ENCODE measurements at places on chromosomes 2 and 18.

- DNase-seq, result peak; percentile 89
- H3K27me3 ChIP-seq, result no peaks in the 10 kb centered on the region
- H3K4me1 ChIP-seq, result peaks cover 19% of the 10 kb centered on the region
- peak within 1 kb of the TSS; percentile 96 for H3K4me3 ChIP-seq
These were observed at the start of gene BZW1 for GRCh38 chr2:200811333-200812121. BZW1 (plus strand) TSS chr2:200811910; CDS start chr2:200813218, 1,308 bp downstream.

DNA sequence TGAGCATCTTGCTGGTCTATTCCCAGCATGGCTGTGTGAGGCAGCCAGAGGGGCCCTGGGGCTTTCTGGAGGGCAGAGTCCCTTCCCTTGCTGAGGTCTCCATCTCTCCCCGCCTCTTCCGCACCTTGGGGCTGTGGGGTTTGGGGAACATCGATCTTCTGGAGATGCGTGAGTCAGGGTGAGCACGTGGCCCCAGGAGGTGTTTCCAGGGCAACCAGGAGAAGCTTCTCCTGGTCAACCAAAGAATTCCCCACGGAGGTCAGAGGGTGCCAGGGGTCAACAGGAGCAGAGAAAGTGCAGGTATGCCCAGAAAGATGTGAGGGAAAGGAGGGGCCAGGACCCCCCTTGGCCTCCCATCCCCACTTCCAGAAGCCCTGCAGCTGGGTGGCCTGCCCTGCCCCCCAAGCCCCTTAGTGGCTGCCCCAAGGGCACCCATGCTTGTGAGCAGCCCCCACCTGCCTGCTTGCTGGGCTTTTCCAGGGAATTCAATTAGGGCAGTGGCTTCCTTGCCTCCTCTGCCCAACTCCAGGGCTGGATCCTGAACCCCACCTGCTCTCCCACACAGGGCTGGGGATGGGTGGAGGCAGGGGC is 2.8 kb upstream of the PROM2 start:
- H3K36me3 ChIP-seq, result no peaks in the 10 kb centered on the region
- no peak for DNase-seq
- H3K4me1 ChIP-seq, result no peaks in the 10 kb centered on the region
- H3K27ac ChIP-seq, result no peak overlapping the region
- H3K4me3 ChIP-seq, result no peak overlapping the region

DNA sequence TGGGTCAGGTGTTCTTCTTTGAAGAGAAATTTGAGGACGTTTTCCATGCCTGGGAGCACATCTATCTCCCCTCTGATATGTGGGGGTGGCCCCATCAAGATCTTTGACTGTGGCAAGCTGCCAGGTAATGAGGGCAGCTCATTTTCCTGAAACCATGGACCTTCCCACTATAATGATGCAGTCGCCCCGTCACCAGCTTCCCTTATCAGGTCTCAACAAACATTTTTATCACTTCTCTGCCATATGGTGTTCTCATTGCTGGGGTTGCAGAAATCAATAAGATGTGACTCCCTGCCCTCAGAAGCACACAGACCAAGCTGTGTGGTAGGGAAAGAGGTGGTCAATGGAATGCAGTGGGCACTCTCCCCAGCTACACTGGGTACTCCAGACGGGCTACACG is 48.4 kb upstream of the B3GNT7 start:
- no peak overlapping the region for H3K27ac ChIP-seq
- no peak for DNase-seq
- H3K4me3 ChIP-seq, result no peak overlapping the region
- no peaks in the 10 kb centered on the region for H3K36me3 ChIP-seq

DNA sequence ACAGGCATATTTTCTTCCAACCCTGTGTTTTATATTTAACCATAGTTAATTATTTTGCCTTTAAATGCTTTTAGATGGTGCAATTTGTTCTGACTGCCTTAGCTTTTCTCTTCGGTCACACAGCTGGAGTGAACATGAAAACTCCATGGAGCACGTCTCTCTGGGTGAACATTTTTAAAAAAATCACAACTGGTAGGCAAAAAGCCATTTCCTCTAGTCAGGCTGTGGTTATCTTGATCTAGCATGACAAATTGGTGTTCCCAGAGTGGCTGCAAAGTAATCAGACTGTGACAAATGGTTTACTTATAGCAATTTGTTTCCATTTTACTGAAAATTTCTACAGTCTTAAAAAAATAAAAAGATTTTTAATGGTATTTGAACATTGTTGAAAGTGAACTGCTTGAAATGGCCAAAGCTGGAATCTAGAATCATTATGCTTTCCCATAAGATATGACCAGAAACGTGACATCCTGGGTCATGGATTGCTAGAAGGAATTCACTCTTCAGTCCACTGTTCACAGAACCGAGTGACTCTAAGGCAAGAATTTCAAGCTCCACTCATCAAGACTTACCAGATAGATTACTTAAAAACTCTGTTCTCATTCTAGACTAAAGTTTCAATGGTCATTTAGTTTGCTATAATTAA is 703.6 kb downstream of the CPS1 start:
- no peak overlapping the region for H3K27ac ChIP-seq
- no peaks in the 10 kb centered on the region for H3K4me1 ChIP-seq
- no peak overlapping the region for H3K4me3 ChIP-seq
- H3K27me3 ChIP-seq, result no peaks in the 10 kb centered on the region
- no peak for DNase-seq

DNA sequence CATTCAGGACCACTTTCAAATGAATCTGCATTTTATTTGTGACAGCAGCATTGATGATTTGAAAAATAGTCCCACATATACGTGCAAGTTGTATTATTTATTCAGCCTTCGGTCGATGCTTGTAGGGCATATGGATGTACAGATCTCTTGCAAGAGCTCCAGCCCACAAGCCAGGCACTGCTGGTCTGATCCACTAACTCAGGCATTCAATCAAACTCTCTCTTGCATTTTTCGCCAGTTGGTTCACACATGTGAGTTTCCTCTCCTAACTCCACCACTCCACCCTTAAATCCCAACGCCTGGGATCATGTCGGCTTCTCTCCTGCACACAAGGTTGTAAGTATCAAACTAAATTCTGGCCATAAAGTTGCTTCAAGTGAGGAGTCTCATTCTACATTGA is 318.7 kb downstream of the CYP26B1 start:
- no peaks in the 10 kb centered on the region for H3K27me3 ChIP-seq
- no peak overlapping the region for H3K27ac ChIP-seq
- H3K36me3 ChIP-seq, result no peaks in the 10 kb centered on the region
- peaks cover 27% of the 10 kb centered on the region for H3K4me1 ChIP-seq
- no peak overlapping the region for H3K4me3 ChIP-seq

- no peaks in the 10 kb centered on the region for H3K36me3 ChIP-seq
- no peaks in the 10 kb centered on the region for H3K4me1 ChIP-seq
- no peaks in the 10 kb centered on the region for H3K27me3 ChIP-seq
- no peak overlapping the region for H3K27ac ChIP-seq
These were observed 18.1 kb upstream of the DNAH7 start for GRCh38 chr2:196086517-196087368.

GRCh38 chr2:152084076-152084475 is 14.8 kb downstream of the CACNB4 start:
- no peak overlapping the region for H3K27ac ChIP-seq
- H3K27me3 ChIP-seq, result peaks cover 2% of the 10 kb centered on the region
- no peak for DNase-seq
- no peaks in the 10 kb centered on the region for H3K36me3 ChIP-seq
- H3K4me1 ChIP-seq, result no peaks in the 10 kb centered on the region
- H3K4me3 ChIP-seq, result no peak overlapping the region

DNA sequence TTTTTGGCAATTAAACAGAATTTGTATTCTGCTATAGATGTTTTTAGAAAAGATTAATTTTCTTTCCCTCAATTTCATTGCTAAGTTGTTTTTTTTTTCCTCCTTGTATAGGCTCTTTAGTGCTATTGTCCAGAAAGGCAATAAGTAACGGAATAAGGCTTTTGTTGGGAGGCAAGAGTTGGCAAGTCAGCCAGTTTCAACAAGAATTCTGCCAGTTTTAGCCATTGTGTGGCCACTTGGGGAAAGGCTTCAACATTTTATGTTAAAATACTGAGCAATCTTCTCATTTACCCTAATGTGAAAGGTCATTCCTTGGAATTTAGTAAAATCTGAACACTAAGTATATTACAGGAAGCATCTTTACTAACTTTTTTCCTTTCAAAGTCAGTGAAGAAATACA is 9.6 kb downstream of the CALCRL start:
- H3K27ac ChIP-seq, result no peak overlapping the region
- H3K4me1 ChIP-seq, result peaks cover 4% of the 10 kb centered on the region
- no peaks in the 10 kb centered on the region for H3K36me3 ChIP-seq
- no peak for DNase-seq

DNA sequence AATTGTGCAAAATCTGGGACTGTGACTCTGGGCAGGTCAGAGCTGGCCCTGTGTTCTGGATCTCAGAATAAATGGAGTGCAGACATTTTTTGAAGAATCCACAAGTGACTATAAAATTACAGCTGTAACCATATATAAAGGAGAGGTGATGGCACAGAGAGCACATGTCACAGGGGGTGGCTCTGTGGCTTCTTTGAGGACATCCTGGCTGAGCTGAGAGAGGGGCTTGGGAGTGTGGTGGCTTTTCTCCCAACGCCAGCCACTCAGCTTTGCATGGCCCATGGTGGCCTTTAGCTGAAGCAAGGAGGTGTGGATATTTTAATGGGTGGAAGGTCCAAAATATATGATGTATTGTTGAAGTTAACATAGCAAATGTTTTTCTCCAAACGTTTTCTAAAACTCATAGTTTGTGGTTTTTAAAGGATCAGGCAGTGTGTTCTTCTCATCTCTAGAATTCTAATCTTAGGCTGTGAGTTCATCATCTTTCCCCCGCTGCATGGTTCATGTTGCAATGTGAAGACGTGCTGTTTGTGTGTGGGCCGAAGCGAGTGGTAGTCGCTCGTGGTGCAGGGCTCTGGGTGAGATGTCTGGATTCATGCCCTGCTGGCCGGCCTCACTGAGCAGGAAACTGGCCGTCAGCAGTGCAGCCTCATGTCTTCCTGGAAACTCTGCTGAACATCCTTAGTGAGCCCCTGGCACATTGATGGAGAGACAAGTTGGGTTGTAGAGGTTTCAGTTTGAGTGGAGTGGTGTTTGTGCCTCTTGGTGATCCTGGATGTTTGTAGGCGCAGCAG is 109.9 kb downstream of the ZNF236 start:
- peaks cover 10% of the 10 kb centered on the region for H3K36me3 ChIP-seq
- H3K4me1 ChIP-seq, result no peaks in the 10 kb centered on the region
- no peaks in the 10 kb centered on the region for H3K27me3 ChIP-seq
- H3K4me3 ChIP-seq, result no peak overlapping the region
- H3K27ac ChIP-seq, result no peak overlapping the region
- DNase-seq, result peak; percentile 33

GRCh38 chr2:132542953-132543569 is 126.5 kb downstream of the GPR39 start:
- H3K4me1 ChIP-seq, result no peaks in the 10 kb centered on the region
- no peaks in the 10 kb centered on the region for H3K36me3 ChIP-seq
- no peak for DNase-seq
- H3K4me3 ChIP-seq, result no peak overlapping the region
- H3K27ac ChIP-seq, result no peak overlapping the region
- H3K27me3 ChIP-seq, result no peaks in the 10 kb centered on the region

DNA sequence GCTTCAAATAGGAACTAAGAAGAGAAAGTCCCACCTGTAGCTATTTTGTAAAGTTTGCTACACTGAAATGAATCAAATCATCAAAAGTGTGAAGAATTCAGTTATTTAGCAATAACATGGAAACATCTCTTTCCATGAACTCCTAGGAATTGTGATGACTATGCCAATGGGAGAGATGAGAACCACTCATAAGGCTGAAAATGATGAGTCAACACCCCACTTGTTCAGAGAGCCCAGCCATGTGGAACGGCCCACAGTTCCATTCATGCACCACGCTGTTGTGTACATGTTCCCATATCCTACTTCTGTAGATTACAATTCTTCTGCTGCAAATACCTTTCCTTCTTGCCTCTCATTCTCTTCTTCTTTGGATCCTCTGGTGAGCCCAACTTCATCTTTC is 645.5 kb upstream of the ID2 start:
- no peak overlapping the region for H3K27ac ChIP-seq
- no peak for DNase-seq
- H3K4me3 ChIP-seq, result no peak overlapping the region
- no peaks in the 10 kb centered on the region for H3K4me1 ChIP-seq

DNA sequence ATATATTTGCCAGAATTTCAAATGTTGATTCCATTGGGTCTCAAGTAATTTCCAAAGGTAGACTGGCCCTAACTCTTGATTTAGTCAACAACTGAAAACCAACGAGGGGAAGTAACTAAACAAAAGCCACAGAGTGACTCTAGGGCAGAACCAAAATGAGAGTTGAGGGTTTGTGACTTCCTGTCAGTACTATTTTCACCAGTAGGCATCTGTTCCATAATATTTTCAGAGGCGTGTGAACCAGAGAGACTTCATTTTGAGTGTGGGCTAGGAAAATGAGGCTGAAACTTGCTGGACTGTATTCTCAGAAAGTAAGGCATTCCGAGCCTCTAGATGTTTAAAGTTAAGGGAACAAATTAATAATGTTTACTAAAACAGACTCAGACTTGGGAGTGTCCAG is 70.6 kb downstream of the GDF7 start:
- no peaks in the 10 kb centered on the region for H3K27me3 ChIP-seq
- no peak overlapping the region for H3K27ac ChIP-seq
- no peak for DNase-seq
- no peak overlapping the region for H3K4me3 ChIP-seq
- no peaks in the 10 kb centered on the region for H3K4me1 ChIP-seq

DNA sequence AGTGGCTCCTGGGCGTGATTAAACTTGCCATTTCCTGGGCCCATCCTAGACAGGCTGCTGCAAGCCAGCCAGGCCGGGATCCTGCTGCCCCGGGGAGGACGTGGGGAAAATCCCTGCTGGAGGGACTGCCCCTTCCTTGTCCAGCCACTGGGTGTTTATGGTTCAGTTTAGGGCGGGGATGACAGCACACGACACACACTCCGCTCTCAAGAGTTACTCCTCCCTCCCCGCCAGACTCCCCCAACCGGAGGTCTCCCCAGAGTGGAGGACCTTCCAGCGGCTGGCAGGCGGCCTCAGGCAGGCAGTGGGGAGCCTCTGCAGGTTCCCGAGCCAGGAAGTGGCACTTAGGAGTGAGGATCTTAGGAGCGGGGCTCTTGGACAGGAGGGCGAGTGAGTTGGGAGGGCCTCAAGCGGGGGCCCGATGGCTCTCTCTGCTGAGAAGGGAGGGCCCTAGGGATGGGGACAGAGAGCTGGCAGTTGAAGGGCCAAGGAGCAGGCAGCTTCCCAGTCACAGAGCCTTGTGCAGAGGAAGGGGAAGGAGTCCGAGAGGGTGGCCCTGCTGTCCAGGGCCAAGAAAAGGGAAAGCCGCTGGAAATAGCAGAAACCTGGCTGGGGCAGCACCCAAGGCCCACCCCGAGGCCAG is 5.7 kb upstream of the GPR35 start:
- no peak overlapping the region for H3K27ac ChIP-seq
- no peak for DNase-seq
- peaks cover 3% of the 10 kb centered on the region for H3K4me1 ChIP-seq
- H3K36me3 ChIP-seq, result no peaks in the 10 kb centered on the region
- no peak overlapping the region for H3K4me3 ChIP-seq

- no peaks in the 10 kb centered on the region for H3K27me3 ChIP-seq
- no peaks in the 10 kb centered on the region for H3K4me1 ChIP-seq
- H3K4me3 ChIP-seq, result no peak overlapping the region
- no peak for DNase-seq
- no peak overlapping the region for H3K27ac ChIP-seq
- no peaks in the 10 kb centered on the region for H3K36me3 ChIP-seq
These were observed 754.6 kb upstream of the SOX11 start for GRCh38 chr2:4937550-4937949.

- no peak overlapping the region for H3K27ac ChIP-seq
- H3K4me1 ChIP-seq, result no peaks in the 10 kb centered on the region
- no peaks in the 10 kb centered on the region for H3K36me3 ChIP-seq
- H3K27me3 ChIP-seq, result no peaks in the 10 kb centered on the region
These were observed 122.0 kb upstream of the MYCN start for GRCh38 chr2:15818318-15818753.

Measured in astrocyte (in vitro differentiated cells and primary cell).